ENCODE measurements at places on chromosomes 3 and 15.

GRCh38 chr3:169510693-169511010, 152.9 kb downstream of the MECOM start:
- no peak for DNase-seq

GRCh38 chr15:50163719-50164410, 18.1 kb upstream of the SLC27A2 start:
- DNase-seq, result no peak

DNA sequence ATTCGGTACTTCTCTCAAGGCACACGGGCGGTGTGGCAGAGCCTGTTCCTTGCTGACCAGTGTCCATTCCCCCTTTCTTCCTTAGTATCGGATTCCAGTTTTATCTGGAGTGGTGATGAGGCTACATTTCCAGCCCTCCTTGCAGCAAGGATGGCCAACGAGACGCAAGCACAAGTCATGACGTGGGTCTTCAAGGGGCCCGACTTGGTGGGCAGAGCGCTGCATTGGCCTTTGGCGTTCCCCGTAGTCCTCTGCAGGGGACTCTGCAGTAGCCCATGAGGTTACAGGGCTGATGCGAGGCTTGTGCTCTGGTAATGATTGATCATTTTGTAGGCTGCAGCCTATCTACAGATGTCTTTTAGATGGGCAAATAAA, 194.5 kb downstream of the OPA1 start:
- DNase-seq, result no peak

DNA sequence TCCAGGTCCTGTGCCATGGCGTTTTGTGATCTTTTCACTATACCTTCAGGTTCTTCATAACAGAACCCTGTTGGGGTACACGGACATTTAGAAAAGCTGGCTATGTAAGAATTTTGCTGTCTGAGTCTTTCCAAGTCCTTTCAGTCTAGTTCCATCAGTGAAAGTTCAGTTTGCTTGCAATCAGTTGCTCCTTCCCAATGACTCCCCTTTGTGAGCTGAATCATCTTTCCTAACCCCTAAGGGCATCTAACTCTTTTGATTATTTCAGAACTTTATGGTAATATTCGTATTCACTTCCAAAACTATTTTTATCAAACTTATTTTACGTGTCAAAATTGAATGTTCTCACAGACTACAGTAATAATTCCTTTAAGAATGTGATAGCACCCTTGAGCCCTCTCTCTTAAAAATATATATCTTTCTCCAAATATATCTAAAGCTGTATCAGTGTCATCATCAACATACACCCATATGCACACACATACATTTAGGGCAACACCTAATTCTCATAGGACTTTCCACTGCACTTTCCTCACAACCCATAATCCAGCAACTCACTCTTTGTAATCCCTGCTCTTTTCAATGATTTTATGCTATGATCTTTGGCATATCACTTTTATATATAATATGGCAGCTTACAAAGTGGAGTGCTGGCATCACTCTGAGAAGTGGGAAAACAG, 263.7 kb downstream of the GBE1 start:
- DNase-seq, result no peak

GRCh38 chr3:129985113-129985512, 10.6 kb downstream of the TRH start:
- DNase-seq, result no peak
